ENCODE measurements at places on chromosomes 4 and X.

DNA sequence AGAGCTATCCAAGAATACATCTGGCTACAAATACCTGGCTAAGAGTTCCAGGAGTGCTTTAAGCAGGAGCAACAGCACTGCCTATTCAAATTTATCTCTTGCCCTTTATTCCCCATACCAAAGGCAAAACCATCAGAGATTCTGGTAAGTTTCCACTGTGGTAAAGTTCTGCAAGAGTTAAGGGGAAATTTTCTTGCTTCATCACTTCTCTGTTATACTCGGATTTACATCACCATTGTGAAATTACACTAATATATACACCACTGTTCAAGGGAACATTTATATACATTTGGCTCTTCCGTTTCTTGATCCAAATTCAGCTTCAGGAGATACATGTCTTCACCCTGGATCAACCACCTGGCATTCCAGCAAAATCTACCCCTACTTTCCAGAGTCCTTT is 70.8 kb upstream of the PTPN13 start:
- DNase-seq, result no peak

- DNase-seq, result no peak
Measured at GRCh38 chrX:11409957-11410356, 116.7 kb downstream of the AMELX start.

GRCh38 chr4:124754681-124755080 is 42.1 kb upstream of the ANKRD50 start:
- DNase-seq, result no peak

- DNase-seq, result no peak
Measured at GRCh38 chr4:183413234-183414200, 30.9 kb upstream of the CDKN2AIP start.

- no peak for DNase-seq
Measured at GRCh38 chr4:74418063-74418670, 26.8 kb upstream of the AREG start.

- DNase-seq, result no peak
Measured at GRCh38 chr4:87375719-87376291, 15.2 kb downstream of the HSD17B11 start.

DNA sequence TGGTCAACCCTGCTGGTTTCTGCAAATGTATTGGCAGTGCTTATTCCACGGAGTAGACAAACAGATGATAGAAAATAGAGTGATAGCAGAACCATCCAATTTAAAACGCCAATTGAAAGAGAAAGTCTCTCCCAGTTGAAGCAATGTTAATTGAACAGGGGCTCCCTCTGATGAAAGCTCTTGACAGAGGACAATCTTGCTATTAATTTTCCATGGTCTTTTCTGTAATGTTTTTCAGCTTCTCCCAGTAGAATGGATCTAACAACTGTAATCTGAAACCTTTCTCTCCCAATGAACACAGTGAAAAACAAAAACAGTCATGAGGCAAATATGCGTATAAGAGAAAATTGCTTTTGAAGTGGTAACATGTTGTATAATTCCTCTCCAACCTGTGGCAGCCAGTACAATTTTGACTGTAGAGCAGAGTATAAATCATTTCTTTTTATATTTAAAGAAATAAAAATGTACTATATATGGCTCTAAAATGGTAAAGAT is 225.1 kb upstream of the GALNTL6 start:
- no peak for DNase-seq

DNA sequence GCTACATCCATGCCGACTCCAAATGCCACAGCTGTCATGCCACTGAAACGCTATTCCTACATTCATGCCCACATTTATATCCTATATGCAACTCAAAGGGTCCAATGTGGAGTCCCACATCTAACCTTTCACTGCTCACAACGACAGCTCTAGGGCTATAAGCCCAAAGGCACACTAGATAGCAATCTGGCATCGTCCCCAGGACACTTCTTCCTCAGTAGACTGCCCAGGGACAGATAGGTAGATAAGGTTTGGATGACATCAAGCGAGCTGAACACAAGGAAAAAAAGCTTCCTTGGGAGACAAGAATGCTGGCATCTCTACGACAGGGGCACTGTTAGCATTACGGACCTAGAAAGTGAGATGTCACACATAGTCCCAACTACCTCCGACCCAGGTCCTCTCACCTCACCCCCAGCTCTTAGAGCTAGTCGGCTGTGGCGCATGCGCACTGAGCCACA is 685 bp downstream of the RAB9B start:
- DNase-seq, result no peak

DNA sequence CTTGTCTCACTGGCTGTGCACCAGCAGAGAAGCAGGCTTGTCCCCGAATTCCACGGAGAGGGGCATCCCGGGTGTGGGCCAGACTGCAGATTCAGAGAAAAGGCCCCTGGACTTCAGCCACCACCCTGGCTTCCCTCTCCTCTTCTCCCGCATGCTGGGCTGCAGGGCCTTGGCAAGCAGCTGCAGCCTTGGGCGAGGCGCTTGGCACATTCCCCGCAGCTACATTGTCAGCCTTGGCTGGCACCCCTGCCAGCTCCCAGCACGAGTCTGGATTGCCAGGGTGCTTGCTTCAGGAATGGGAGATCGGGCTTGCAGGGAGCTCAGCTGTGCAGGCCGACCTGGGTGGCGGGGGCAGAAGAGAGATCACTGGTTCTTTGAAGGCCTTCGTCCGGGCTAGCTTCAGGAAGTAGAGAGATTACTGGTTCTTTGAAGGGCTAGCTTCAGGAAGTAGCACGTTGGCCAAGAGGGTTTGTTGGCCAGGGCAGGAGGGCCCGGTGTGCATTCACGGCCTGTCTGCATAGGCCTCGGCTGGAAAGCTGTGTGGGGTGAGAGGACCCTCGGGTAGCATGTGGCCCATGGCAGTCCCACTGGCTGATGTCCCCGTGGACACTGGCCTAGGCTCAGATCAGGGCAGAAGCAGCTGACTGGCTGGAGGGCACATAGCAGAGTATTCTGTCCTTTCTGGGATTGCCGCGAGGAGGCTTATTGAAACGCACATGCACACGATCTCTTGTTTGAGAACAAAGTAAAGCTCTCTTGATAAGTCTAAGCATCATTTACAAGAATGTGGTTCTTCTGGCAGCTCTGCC is 2.7 kb downstream of the ABCD1 start:
- no peak for DNase-seq

GRCh38 chrX:132837126-132837525 is 121.3 kb downstream of the HS6ST2 start:
- DNase-seq, result no peak

DNA sequence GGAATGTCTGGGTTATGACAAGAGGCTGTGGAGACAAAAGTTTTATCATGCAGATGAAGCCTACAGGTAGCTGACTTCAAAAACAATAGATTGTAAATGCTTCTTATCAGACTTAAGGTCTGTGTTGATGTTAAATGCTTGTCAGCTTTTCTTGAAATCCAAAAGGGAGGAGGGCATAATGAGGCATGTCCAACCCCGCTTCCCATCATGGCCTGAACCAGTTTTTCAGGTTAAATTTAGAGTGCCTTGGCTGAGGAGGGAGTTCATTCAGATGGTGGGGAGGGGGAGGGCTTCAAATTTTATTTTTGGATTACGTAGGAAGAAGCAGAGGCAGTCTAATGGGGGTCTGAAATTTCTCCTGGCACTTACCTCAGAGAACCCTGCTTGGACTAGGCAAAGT is 207.7 kb upstream of the HDX start:
- DNase-seq, result no peak

DNA sequence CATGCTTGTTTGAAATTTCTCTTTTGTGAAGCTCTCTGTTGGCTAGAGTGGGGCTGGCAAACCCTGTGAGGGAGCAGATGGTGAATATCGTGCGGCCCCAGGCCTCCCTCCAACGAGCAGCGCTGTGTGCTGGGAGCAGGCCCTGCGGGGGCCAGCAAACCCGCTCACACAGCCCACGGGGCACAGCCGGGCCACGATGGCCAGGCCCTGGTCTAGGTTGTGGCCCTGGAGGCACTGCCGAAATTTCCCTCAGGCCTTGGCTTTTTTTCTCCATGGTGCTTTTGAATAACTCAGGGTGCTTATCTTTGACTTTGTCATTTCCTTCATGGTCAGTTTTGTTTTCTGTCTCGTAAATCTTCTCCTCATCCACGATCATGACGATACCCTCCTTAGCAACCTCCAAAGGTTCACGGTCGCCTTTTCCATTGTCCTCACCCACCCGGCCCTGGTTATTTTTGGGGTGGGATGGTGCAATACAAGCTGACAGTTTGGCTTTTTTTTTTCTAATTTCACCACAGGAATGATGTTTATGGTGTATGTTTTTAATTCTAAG is 20.7 kb downstream of the PCGF3 start:
- DNase-seq, result no peak

DNA sequence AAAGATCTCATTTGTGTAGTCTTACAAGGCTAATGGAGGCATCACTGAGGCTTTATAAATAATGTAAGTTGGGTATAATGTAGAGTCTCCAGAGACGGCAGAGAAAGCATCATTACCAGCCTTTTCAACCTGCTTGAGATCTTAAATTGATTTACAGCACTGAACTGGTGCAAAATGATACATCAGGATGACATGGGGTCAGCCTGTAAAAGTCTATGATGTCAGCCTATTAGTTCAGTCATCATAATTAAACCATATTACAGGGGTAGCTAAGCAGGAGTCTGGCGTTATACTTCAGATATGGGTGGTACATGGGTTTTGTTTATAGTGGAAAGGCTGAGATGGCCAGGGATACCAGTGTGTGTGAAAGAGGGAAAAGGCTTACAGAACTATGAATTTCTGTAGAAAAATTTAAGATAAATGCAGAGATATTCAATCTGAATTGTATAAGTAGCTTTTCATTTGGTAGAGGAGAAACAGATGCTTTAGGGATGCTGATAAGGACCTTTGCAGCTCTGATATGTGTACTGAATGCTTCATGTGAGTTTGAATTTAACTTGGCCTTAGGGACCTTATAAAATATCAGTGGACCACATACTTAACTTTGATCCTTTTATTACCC is 2.7 kb downstream of the SMAD1 start:
- DNase-seq, result no peak

DNA sequence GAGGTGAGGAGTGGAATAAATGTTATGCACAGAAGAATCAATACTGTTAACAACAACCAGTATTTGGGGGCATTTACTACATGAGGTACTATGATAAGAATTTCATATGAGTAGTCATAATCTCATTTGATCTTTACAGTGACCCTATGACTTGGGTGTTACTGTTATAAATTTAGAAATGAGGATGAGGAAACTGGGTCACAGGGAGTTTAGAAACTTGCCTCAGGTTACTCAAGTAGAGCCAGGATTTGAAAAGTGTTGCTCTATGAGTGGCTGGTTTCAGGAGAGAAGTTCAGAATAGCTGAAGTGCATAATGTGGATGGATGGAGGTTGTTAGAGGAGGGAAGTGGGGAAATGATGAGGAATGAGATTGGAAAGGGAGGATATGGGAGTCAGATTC is 16.6 kb upstream of the DDIT4L start:
- DNase-seq, result no peak

- no peak for DNase-seq
Measured at GRCh38 chr4:125389713-125390112, 75.0 kb downstream of the FAT4 start.

DNA sequence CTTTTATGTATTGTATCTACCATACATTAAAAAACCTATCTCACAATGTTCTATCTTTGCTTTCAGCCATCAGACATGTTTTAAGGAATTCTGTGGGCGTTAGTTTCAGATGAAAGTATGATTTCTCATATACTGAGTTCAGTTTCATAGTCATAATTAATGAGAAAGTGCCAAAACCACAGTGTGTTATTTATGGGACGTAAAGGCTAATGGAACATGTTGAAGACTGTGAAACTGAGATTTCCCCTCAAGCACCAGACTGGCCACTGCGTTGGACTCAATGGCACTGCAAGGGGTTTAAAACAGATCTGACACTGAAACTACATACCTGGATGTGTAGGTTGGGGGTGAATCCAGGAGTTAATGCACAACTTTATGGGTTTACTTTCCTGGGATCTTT is 32.0 kb downstream of the F8 start:
- DNase-seq, result no peak

GRCh38 chr4:13160920-13161319 is 323.2 kb downstream of the RAB28 start:
- DNase-seq, result no peak

DNA sequence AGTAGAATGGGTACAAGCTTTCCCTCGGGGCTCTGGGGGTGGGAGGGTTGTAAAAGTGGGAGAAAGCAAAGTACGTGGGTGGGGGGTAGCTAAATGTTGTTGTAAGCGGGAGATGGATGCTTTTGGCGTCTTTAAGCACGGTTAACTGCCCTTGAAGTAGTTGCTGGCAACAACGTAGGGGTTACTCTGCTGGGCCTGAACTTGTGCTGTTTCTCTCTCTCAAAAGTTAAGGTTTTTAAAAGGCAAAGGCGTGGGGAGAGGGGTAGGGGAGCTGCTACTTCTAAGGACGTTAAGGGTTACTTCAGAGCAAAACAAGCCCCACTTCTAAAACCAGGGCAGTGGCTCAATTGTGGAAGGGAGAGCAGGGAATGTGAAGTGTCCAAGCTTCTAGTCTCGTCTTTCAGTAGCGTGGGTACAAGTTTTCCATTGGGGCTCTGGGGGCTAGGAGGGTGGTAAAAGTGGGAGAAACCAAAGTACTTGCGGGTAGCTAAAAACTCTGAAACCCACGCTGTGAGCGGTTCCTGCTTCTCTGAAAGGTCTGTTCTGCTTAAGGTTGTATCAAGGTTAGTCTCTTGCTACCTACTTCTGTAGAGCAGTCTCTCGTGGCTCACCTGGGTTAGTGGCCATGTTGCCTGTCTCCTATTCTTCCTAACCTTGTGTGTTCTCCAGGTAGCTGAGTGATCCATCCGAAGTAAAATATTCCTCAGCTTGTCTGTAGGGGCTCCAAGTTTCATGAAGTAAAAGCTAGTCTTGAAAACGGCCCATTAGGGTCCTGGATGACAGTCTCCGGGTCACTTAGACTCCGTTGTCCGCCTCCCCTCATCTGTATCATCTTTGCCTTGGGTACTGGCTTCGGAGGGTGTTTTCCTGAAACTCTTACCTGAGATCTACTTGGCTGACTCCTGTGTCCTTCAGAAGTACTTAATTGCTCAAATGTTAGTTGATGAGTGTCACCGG is 1.7 kb upstream of the WDR1 start:
- no peak for DNase-seq

GRCh38 chr4:101037249-101037648 is 310.1 kb downstream of the PPP3CA start:
- no peak for DNase-seq

GRCh38 chrX:22060415-22061280 is 28.5 kb downstream of the PHEX start:
- DNase-seq, result no peak

DNA sequence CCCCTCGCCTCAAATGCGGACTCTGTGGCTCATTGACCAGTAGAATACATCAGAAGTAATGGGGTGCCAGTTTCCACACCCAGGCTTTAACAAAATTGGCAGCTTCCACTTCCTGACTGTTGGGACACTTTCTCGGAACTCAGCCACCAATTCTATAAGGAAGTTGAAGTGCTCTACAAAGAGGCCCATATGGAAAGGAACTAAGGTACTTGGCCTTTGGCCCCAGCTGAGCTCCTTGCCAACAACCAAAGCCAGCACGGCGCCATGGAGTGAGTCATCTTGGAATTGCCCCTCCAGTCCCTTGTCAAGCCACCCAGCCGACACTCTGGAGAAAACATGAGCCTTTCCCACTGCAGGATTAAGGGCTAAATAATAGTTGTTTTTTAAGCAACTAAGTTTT is 262.2 kb upstream of the INTU start:
- no peak for DNase-seq
